ENCODE measurements at places on chromosomes 3 and 15. TPM values are rescaled to one million over a fixed set of nuclear protein-coding genes. Genes with fewer than 3 reads are reported as not detected.

The TPRG1 gene
- 14.2 TPM for total RNA-seq

The CTXN2 gene
- not detected for total RNA-seq

The CSPG5 gene
- total RNA-seq, result 1.2 TPM

The PLAAT1 gene
- 3.7 TPM for total RNA-seq

The AP3B2 gene
- 0.86 TPM for total RNA-seq

The CFAP44 gene
- total RNA-seq, result 8.2 TPM

The GOLGA6L6 gene
- total RNA-seq, result not detected

The GHSR gene
- not detected for total RNA-seq

The HIGD2B gene
- total RNA-seq, result not detected

The ROPN1 gene
- total RNA-seq, result not detected

The SLCO3A1 gene
- total RNA-seq, result 27.7 TPM

The CERS3 gene
- not detected for total RNA-seq

The LARP6 gene
- 44.7 TPM for total RNA-seq

The FBXL2 gene
- total RNA-seq, result 9.8 TPM

The GPR149 gene
- not detected for total RNA-seq

The WDR93 gene
- not detected for total RNA-seq

The FGD5 gene
- 34.7 TPM for total RNA-seq

The PLCB2 gene
- total RNA-seq, result 29.0 TPM

The RASGRP1 gene
- 0.60 TPM for total RNA-seq

The HCN4 gene
- not detected for total RNA-seq

The CSNK1G1 gene
- total RNA-seq, result 15.8 TPM

The ATXN7 gene
- total RNA-seq, result 31.0 TPM

The CX3CR1 gene
- total RNA-seq, result 0.52 TPM

The NDUFB4 gene
- total RNA-seq, result 94.9 TPM
